ENCODE measurements at places on chromosomes 16 and 17.

GRCh38 chr16:53515259-53515658 is 12.2 kb upstream of the AKTIP start:
- DNase-seq: no peak

DNA sequence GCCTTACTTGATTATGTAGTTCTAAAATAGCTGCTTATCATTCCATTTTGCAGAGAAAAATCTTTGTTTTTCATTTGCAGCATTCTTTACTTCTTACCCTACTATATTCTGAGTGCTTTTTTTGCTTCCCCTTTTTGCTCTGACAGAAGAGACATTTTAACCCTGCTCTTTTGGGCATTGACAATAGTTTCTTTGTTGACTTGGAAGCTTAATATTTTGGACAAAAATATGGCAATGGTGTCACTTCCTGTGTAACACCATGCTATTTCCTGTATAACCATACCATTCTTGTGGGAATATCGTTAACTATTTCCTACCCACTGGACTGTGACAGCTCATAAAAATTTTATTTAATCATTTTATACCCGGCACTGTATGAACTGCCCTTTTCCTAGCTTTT is 747.1 kb downstream of the CDH8 start:
- DNase-seq: no peak

DNA sequence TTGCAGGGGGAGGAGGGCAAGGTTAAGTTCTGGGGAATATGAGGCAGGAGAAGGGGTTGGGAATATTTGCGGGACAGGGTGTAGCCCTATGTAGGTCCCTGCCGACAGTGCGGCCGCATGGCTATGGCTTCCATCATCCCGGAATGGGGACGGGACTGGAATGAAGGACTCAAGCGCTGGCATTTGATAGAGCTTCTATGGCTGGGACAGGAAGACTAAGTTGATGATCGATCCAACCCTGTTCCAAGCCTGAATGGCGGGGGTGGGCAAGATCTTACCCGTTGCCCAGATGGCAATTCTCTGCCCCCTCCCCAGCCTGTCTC is 47.1 kb downstream of the SRCIN1 start:
- DNase-seq: no peak

GRCh38 chr16:85485379-85485778 is 127.7 kb upstream of the GSE1 start:
- DNase-seq: no peak

- peak; percentile 38 for DNase-seq
Observed at GRCh38 chr17:8337802-8338752, 1.6 kb upstream of the ODF4 start.

- DNase-seq: no peak
Observed at GRCh38 chr17:6548578-6549330, 7.6 kb downstream of the PITPNM3 start.

- DNase-seq: no peak
Observed at GRCh38 chr17:65495122-65496055, 66.1 kb downstream of the AXIN2 start.

DNA sequence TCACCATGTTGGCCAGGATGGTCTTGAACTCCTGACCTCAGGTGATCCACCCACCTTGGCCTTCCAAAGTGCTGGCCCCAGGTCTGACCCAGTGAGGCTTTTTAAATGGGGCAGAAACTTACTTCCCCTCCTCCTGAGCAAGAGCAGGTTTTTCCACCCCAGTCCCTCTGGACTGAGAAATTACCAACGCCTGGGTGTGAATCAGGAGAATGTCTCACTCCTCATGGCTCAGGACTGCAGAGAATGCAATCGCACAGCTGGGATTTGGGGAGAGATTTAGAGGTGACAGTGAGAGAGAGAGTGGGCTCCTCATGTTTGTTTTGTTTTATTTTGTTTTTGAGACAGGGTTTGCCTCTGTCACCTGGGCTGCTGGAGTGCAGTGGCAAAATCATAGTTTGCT is 203.6 kb downstream of the RAB11FIP4 start:
- no peak for DNase-seq

DNA sequence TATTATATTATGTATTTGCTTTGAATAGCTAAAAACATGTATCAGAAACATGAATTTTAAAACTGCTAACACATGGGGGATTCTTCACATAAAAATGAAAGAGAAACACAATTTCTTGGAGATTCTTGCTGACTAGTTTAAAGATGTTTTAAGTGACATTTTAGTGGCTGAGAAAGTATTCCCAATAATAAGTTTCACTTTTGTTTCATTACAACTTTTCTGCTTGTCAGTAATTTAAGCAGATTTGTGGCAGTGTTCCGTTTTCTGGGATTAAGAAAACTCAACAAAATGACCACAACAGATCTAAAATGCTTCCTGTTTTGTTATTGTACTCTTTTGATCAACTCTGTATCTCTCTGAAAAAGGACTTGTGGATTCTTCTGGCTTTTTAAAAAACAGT is 75.9 kb downstream of the NLK start:
- peak; percentile 32 for DNase-seq

- DNase-seq: no peak
Observed at GRCh38 chr17:82385559-82386254, 14.1 kb downstream of the UTS2R start.

DNA sequence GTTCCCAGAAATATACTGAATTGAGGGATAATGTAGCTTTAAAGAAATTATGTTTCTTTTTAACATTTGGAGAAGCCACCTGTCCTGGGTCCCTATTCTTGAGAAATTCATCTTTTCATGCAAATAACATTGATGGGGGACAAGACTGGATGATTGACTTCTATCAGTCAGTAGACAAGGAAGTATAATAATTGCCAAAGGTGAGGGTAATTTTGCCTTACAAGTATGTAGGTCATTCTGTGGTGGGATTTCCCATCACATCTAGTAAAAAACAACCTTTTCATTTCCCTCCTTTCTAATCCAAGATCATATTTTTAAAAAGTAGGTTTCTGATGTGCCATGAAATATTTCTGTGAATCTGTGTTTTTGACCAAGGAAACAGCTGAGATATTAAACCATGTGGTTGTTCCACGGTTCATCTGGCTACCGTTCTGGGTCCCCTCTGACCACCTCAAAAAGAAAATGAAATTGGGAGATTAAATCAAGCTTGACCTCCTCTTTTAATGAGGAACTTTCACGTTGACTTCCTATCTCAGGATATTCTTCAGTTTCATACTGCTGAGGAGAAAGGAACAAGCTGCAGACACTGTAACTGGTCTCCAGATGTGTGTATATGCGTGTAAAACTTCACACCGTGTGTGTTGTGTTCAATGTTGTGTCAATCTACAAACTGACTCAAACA is 138.6 kb downstream of the MAP2K6 start:
- DNase-seq: no peak

GRCh38 chr17:4008441-4009185 is 44.4 kb upstream of the ATP2A3 start:
- DNase-seq: no peak

DNA sequence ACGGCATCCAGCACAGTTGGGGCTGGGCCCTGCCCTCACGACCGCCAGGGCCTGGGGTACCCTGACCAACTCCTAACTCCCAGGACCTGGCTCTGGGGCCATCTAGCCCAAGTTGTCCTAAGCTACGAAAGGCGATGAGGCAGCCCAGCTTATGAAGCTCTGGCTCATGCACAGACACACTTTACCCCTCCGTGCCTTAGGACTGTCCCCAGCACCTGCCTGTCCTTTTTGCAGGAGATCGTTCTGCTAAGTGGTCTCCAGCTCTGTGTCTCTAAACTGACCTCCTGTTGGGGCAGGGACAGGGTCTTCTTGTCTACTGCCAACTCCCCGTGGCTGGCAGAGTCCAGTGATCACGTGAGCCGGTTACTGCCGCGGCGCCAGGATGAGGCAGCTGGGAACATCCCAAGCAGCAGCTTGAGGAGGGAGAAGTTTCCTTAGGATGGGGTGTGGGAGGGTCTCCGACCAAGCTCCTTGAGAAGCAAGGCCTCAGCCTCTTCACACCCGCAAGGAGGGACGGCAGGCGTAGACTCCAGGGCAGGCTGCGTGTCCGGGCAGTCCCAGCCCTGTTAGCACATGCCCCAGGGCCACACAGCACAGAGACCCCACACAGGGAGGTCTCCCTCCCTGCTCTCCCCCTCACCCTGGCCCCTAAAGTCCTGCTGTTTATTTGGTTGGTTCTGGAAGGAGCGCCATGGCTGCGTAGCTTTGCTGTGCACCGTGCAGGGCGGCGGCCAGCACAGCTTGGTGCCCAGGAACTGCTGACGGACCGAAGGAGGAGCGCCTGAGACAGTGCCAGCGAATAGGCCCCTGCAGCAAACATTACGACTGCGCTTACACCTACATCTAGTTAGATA is 16.4 kb upstream of the METRNL start:
- no peak for DNase-seq

GRCh38 chr16:6861135-6861814 is 471.4 kb upstream of the RBFOX1 start:
- no peak for DNase-seq

GRCh38 chr17:35761601-35762000 is 914 bp downstream of the C17orf50 start:
- DNase-seq: no peak

GRCh38 chr16:66572356-66572755 is 6.1 kb downstream of the CMTM1 start:
- peak; percentile 77 for DNase-seq

All from hematopoietic multipotent progenitor cell treated with erythropoietin and hydrocortisone succinate and interleukin-3 and kit ligand, for 8 days (in vitro differentiated cells).